ENCODE measurements at places on chromosomes 16 and 17. TPM values are rescaled to one million over a fixed set of nuclear protein-coding genes. Genes with fewer than 3 reads are reported as not detected.
A peak's percentile ranks its signal among the peaks of the same experiment; 100 is the strongest.

DNA sequence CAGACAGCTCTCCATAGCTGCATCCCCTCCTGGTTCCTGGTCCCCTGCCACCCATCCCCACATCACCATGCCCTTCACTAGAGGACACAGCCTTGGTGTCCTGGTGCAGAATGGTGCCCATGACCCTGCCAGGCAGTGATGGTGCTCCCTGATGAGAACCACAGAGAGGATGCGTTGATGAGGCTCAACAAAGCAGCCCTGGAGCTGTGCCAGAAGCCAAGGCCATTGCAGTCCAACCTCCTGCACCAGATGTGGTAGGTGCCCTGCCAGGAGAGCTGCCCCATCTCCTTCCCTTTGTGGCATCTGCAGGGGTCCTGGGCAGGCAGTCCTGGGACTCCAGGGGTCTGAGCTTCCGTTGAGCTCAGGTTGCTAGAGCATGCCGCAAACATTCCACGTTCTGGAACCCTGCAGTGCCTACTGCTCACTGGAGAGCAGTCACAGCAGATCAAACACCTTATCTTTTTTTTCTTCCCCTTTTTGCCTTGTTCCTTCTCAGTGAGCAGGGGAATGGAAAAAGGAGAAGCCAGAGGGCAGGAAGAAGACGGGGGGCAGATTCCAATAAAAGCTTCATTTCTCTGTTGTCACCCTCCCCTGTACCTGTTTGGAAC, 5.3 kb upstream of the EPN3 start:
- DNase-seq: no peak

The SMIM36 gene
- total RNA-seq: not detected

DNA sequence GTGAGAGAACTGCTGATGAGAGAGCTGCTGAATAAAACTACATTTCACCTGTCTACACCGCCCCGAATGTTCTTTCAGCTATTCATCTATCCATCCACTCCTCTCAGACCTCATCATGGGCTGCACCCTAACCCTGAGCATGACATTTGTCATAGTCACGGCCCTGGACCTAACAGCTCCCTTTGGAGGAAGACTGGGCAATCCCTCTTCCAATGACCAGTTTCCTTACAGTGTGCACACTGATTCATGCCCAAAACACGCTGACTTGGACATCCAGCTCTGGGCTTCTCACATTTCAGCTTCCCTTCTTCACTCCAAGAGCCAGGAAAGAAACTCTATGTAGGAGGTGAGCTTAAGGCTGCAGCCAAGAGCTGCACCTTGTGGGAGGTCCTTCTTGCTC, 41.8 kb upstream of the ARL4D start:
- DNase-seq: no peak

DNA sequence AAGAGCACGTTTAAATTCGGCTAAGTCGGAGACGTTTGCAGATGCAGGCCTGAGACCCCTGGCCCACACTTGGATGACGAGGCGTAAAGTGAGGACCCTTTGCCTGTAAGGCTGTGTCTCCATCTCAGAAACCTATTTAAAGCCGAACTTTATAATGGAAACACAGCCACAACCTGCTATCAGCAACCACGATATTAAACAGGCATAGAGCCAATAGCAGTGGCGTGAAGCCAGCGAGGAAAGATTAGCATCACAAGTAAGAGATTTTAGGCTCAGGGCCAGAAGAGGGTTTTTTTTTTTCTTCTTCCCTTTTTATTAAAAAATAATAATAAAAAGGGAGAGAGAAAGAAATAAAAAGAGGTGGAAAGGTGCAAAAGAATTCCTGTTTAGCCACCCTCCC, 111.3 kb upstream of the NOL11 start:
- DNase-seq: no peak

DNA sequence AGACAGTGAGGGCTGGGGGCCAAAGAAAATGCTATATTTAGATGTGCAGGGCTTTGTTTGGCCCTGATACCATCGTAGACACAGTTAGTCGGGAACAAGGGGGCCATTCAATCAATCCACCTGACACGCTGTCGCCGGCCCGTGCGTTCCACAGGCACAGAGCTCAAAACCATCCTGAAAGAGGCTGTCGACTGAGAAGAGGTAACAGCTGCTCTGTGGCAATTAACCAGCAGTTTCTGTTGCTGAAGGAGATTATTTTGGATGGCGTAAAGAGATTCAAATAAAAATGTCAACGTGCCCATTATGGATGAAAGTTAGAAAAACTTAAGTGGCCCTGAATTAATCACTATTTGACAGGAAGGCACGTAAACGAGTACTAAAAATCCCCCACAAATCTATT, 276.2 kb upstream of the IRX5 start:
- DNase-seq: no peak

GRCh38 chr17:28714281-28714680, 2.6 kb upstream of the PROCA1 start:
- no peak for DNase-seq

DNA sequence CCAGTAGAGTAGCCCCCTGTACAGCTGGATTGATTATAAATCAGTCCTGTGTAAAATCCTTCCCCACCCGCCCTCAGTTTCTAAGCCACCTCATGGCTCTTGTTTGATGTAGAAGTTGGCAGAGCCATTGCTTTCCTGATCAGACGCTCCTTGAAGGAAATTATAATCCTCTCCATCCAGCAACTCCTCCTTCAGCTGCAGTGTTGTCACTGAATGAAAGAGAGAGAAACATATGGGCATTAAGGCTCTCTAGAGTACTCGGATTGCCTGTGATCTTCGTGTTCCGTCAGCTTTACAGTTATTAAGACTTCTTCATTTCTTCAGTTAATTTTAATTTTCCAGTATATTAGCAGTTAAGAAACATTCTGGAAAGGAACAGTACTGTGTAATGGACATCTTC, 14.3 kb downstream of the NME2 start:
- no peak for DNase-seq

DNA sequence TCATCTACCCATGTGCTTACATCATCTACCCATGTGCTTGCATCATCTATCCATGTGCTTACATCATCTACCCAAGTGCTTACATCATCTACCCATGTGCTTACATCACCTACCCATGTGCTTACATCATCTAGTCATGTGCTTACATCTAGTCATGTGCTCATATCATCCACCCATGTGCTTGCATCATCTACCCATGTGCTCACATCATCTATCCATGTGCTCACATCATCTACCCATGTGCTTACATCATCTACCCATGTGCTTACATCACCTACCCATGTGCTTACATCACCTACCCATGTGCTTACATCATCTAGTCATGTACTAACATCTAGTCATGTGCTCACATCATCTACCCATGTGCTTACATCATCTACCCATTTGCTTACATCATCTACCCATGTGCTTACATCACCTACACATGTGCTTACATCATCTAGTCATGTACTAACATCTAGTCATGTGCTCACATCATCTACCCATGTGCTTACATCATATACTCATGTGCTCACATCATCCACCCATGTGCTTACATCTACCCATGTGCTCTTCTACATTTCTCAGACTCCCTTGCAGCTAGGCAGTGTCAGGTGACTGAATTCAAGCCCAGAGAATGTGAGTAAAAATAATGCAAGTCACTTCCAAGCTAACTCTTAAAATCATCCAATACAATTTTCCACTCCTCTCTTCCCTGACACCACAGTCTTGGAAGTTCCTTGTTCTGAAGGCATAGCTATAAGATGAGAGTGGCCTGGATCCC, 196.8 kb downstream of the CBLN1 start:
- no peak for DNase-seq

The TNK1 gene
- 6.1 TPM for total RNA-seq

- no peak for DNase-seq
These were observed at the start of gene CPNE7 for GRCh38 chr16:89575247-89576152. Gene CPNE7 (plus strand): TSS chr16:89575758. CDS start chr16:89575898, 140 bp downstream.

GRCh38 chr17:9536061-9536460, 39.6 kb downstream of the STX8 start:
- no peak for DNase-seq

DNA sequence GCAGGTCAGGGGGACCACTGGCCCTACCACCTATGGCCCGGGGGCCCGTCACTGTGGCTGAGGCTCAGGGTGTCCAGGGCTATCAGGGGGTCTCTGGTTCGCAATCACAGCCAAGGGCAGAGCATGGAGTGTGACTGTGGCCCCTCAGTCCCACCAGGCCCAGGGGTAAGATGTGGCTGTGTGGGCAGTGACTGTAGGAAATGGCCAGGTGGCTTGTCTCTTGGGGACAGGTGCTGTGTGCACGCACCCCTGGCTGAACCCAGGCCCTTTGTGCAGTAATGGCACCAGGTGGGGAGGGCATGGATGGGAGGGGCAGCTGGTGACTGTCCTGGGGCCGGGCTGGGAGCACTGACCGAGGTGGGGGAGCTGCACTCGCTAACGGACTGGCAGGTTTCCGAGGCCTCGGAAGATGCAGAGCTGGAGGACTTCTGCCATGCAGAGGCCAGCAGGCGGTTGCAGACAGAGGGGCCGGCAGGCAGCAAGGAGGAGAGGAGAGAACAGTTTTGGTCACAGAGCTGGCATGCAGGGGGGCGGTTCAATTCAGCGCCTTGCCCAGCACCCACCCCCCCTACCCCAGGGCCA, 18.8 kb downstream of the IL34 start:
- peak; percentile 27 for DNase-seq

The NTN1 gene
- total RNA-seq: 22.8 TPM

DNA sequence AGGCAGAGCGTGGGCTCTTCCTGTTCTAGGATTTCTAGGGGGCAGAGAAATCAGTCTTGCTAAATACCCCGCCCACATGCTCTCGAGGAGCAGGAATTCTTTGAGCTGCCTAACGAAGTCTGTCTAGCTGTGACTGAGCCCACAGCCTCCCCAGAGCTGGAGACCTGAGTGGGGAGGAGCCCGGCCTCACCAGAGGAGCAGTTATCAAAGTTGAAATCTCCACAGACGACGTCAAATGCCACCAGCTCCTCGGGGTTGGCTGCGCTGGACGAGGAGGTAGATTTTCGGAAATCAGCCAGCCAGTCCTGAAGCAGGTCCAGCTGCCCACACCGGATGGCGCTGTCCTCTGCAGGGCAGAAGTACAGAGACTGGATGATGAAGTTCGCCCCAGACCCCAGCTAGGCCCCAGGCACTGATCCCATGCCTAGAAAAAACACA, 53.8 kb downstream of the PRMT7 start:
- DNase-seq: no peak

The SLC5A11 gene
- not detected for total RNA-seq

Data from sciatic nerve (tissue), 2 donors.